Liver (tissue), 10 donors: ENCODE measurements at places on chromosomes 4 and X. TPM values are rescaled to one million over a fixed set of nuclear protein-coding genes. Genes with fewer than 3 reads are reported as not detected.

CXorf65 gene
- not detected for polyA plus RNA-seq

DNA sequence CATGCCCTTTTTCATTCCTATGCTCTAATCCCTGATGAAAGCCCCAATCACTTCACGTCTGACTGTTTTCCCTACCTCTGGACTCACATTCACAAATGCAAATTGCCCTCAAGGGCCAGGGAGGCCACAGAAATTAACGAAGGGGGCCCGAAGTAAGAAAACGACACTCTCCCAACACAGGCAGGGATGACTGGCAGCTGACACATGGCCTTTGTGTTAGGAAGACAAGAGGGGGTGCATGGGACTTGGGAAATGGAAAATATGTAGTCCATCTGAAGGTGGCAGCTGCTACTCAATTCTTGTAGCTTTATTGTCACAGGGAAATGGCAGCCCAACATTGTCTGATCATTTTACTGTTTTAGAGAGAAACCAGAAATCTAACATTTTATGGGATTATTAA, 12.3 kb upstream of the SPARCL1 start:
- H3K36me3 ChIP-seq = no peaks in the 10 kb centered on the region
- H3K27ac ChIP-seq = no peak overlapping the region
- no peak for DNase-seq
- no peaks in the 10 kb centered on the region for H3K4me1 ChIP-seq

DNA sequence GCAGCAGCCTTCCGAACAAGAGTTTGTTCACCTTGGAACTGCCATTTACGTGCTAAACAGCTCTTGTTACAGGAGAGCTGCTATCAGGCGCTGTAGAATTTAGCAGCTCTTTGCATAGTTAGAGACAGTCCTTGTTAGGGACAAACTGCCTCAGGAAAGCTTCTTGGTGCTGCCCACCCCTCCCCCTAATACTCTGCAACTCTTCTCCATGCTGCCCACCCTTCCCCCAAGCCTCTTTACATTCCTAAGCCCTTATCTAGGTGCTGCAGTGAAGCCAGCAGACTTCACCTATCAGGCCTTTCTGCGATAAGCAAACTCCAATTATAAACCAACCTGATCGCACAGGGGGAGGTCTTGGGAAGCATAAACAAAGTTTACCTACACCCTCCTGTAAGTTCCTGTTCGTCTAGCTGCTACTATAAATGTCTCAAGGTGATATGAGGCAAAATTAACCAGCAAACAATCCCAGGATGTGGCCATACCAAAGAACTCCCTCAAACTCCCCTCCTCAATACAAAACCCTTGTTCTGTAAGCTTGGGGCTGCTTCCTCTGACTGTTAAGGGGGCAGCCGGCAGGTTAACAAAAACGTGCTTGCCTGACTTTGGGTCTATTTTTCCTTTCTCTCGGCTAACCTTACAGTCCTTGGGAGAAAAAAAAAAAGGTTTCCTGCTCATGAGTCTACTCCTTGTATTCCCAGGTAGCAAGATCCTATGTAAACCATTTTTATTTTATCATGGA, 74.0 kb upstream of the GC start:
- H3K36me3 ChIP-seq = no peaks in the 10 kb centered on the region
- no peak overlapping the region for H3K27ac ChIP-seq
- no peak overlapping the region for H3K4me3 ChIP-seq
- H3K4me1 ChIP-seq = no peaks in the 10 kb centered on the region
- no peak for DNase-seq

GRCh38 chrX:48976086-48976485, 4.4 kb upstream of the KCND1 start:
- DNase-seq = no peak
- H3K27ac ChIP-seq = no peak overlapping the region
- H3K27me3 ChIP-seq = no peaks in the 10 kb centered on the region
- no peak overlapping the region for H3K4me3 ChIP-seq

UGT2B15 gene
- polyA plus RNA-seq = 75.8 TPM

DNA sequence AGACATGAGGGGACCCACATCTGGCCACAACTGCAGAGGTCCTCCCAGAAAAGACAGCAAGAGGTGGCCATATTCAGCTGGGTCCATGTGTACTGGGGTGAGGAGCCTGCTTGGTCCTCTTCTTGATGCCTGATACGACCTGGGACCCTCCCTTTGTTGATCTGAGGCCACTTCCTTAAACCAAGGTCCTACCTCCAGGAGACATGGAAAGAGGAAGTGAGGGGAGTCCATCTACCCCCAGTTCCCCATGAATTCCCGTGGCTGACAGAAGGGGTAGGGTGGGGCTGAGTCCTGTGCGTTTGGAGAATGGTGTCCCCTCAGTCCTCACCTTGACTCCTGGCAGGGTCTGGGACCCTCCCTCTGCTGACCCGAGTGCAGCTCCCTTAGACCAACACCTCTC, 2.1 kb downstream of the MAGEA10 start:
- H3K4me1 ChIP-seq = no peaks in the 10 kb centered on the region
- H3K36me3 ChIP-seq = no peaks in the 10 kb centered on the region
- no peaks in the 10 kb centered on the region for H3K27me3 ChIP-seq
- no peak overlapping the region for H3K4me3 ChIP-seq
- DNase-seq = no peak

DNA sequence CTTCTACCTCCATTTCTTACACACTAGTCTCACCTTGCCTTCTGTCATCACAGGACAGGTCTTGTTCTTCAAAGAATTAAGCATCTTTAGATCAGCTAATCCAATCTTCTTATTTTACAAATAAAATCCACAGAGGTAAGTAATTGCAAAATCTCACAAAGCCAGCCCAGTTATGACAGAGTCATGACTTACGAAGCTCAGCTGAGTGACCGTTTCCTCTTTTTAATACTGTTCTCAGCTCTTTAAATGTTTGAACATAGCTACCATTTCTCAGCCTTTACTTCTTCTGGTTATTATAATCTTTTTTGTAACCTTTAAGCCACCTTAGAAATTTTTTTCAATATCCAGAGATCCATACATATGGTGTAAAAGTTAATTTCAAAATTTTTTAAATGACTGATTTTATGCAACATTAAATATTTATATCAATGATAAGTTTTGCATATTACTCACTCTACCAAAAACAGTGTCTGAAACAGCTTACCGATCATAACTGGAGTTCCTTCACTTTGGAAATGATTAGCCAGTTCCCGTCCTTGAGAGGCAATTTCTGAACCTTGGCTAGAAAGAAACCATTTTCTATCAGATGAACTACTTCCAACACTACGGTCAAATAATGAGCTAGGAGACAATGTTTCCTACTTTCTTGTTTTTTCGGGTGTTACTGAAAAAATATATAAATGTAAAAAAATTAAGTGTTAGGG, 8.8 kb downstream of the ANKRD37 start:
- no peak for DNase-seq
- no peak overlapping the region for H3K27ac ChIP-seq
- no peak overlapping the region for H3K4me3 ChIP-seq
- H3K27me3 ChIP-seq = no peaks in the 10 kb centered on the region
- peaks cover 23% of the 10 kb centered on the region for H3K36me3 ChIP-seq

- peaks cover 3% of the 10 kb centered on the region for H3K4me1 ChIP-seq
- H3K27me3 ChIP-seq = no peaks in the 10 kb centered on the region
- no peak overlapping the region for H3K27ac ChIP-seq
- H3K4me3 ChIP-seq = no peak overlapping the region
- no peaks in the 10 kb centered on the region for H3K36me3 ChIP-seq
Measured at GRCh38 chr4:183183906-183184535, 85.0 kb downstream of the WWC2 start.
